Activated naive CD8-positive, alpha-beta T cell treated with anti-CD3 and anti-CD28 coated beads, Interleukin-2, amount 50 U/mL, for 16 hours (primary cell): ENCODE measurements at places on chromosomes 16 and 17.

DNA sequence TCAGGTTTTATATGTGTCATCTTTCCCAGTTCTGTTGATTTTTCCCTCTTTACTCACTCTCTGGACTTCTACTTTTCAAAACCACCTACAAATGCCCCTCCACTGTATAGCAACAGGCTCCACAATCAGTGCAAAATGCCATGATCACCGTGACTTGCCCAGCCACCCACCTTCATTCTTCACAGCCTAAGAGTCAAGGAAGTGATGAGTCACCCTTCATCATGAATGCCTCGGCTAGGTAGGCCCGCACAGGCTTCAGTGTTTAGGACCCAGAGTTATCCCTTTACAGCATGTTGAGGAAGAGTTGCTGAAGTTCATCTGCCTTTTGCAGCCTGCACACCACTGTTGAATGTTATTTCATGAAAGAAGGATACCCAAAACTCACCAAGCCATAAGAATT lies 158.6 kb downstream of the PMP22 start:
- DNase-seq = no peak

DNA sequence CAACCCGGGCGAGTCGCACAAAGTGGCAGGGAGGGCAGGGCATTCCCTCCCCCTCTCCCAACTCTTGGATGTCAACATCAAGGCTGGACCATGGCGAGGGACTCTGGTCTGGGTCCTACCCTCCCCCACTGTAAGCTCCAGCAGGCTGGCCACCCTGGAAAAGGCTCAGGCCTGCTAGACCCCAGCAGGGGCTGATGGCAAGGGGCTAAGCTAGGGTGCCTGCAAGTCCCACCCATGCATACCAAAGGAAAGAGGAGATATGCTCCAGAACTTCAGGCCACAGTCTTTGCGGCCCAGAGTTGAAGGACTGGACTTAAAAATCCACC lies 19.9 kb downstream of the ST3GAL2 start:
- DNase-seq = no peak

- no peak for DNase-seq
Observed at GRCh38 chr16:75402159-75402820, 31.0 kb downstream of the CFDP1 start.

- peak; percentile 58 for DNase-seq
Observed at GRCh38 chr17:40818733-40819527, 3.5 kb downstream of the KRT10 start.

- DNase-seq = no peak
Observed at GRCh38 chr17:48134912-48135480, 27.4 kb downstream of the SNX11 start.

GRCh38 chr16:14353340-14353739 lies 276.7 kb downstream of the PARN start:
- DNase-seq = no peak

- DNase-seq = peak; percentile 47
Observed at GRCh38 chr17:47694581-47695428, 844 bp downstream of the TBKBP1 start.

DNA sequence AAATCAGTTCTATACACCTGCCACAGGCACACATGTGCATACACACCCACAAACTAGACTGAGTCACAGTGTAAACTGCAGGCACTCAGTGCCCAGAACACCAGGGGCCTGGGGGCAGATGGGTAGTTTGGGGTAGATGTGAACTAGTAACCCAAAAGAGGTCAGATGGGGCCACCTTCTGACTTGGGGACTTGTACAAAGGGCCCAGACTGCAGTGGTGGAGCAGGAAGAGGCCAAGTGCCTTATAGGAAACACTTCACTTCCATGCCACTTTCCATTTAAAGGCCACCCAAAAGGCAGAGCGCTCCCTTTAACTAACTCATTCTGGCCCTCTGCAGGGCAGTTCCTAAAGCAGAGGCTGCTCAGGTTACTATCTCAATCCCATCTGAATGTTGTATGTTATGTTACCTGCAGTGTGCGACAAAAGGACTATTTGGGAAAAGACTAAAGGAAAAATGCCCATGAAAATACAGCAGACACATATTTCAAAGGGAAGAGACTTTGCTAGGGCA lies 27.8 kb upstream of the ERN1 start:
- no peak for DNase-seq

GRCh38 chr17:76152591-76152990 lies 11.5 kb upstream of the FOXJ1 start:
- no peak for DNase-seq

GRCh38 chr17:37138571-37139120 lies 189.9 kb downstream of the AATF start:
- no peak for DNase-seq
